ENCODE measurements at places on chromosomes 3 and 15.

- DNase-seq: no peak
Observed at GRCh38 chr15:26294059-26294689, 431.0 kb upstream of the ATP10A start.

- DNase-seq: no peak
Observed at GRCh38 chr3:139288266-139288821, 55.5 kb upstream of the MRPS22 start.

GRCh38 chr3:133573629-133574194 lies at the start of gene CDV3:
Gene CDV3, plus strand, starts transcription at chr3:133573686. Its CDS starts 359 bp downstream, at chr3:133574045.
- no peak for DNase-seq

- no peak for DNase-seq
Observed at GRCh38 chr3:67819447-67819846, 165.0 kb upstream of the SUCLG2 start.

- DNase-seq: no peak
Observed at GRCh38 chr3:137990427-137990826, 19.5 kb upstream of the CLDN18 start.

DNA sequence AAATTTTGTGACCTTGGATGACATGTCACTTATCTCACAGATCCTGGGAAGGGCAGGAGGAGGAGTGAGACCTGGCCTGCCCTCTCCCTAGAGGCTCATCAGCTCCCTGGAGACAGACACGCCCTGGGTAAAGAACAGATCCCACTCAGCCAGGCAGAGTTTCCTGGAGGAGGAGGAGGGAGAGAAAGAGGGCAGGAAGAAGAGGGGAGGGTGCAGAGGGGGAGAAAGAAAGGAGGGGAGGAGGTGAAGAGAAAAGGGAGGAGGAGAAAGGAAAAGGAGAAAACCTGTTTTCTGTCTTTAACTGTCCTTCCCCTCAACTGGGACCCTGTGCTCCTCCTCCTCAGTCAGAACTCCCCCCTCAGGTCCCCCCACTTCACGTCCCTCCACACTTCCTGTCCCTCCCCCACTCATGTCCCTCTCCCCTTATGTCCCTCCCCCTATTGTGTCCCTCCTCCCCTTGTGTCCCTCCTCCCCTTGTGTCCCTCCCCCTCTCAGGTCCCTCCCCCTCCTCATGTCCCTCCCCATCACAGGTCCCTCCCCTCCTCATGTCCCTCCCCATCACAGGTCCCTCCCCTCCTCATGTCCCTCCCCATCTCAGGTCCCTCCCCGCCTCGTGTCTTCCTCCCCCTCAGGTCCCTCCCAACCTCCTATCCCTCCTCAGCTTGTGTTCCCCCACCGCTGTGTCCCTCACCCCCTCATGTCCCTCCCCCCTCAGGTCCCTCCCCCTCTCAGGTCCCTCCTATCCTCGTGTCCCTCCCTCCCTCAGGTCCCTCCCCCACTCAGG lies 52.3 kb upstream of the CGNL1 start:
- DNase-seq: no peak
